ENCODE measurements at places on chromosomes 3 and 15. TPM values are rescaled to one million over a fixed set of nuclear protein-coding genes. Genes with fewer than 3 reads are reported as not detected.

GRCh38 chr3:185534511-185534910 lies 17.9 kb downstream of the LIPH start:
- DNase-seq = no peak

- no peak for DNase-seq
Measured at GRCh38 chr3:127106456-127106855, 86.5 kb upstream of the PRR23E start.

Gene PRR20G
- not detected for total RNA-seq

Gene DAPK2
- total RNA-seq = 0.87 TPM

DNA sequence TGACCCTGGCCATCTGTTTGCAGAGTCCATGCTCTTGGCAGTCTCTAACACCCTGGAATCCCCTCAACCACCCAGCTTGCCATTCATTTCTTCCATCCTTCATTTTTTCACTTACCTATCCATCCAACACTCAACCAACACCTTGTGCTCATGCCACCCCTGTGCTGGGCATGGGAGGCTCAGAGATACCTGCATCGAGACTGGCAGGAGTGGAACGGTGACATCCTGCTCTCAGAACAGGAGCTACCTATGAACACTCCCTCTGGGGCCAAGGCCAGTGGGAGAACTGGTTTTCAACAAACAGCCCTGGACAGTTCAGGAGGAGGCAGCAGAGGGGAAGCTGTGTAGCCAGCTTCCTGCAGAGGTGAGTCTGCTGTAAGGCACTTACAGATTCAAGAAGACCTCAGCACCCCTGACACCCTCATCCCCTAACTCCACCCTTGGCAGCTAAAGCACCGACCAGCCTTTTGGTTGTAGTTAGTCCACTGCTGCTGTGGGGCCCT lies 19.5 kb upstream of the ATP2B2 start:
- no peak for DNase-seq

DNA sequence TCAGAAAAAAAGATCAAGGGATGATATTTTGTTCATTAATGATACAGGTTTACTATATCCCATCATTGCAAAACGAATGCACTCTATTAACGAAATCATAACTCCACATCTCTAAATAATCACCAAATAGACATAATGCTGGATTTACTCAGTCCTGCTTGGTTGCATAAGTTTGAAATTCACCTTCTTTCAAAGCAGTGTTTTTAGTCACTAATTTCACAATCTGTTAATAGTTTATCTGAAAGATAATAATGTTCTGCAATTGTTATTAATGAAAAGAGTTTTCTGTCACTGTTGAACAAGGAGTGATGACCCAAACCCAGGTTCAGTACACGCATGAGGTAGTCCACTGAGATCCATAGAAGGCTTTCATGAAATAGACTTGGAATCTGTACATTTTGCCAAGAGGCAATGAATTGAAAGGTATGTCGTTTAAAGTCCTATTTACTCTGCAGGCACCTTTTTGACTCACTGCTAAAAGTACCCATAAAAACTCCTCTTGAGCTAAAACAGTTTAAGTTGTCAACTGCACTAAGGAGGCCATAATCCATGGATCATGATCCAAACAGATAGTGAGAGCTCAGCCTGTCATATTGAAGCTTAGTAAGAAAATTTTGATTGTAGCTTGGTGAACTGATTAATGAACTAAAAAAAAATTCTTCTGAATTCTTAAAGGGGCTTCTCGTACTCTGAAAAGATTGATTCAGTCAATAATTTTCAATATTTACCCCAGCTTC lies 75.6 kb upstream of the MBNL1 start:
- no peak for DNase-seq

Gene SUSD5
- not detected for total RNA-seq

DNA sequence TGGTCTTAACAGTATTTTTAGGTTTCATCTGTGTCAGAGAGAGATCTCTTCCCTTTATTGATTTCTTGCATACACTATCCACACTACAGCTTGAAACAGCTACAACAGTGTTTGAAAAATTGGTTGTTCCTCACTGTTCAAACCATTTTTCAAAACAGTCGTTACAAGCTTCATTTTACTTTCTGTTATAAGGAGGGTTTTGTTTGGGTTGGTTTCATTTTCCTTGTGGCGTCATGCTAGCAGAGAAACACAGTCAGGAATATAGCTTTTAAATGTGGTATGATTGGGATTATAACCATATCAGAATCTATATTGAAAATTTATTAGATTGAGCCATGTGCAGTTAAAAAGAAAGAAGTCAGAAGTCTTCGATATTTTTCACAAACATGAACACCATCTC lies 400.6 kb downstream of the ZBTB20 start:
- DNase-seq = no peak

GRCh38 chr3:31696815-31697548 lies 164.3 kb downstream of the STT3B start:
- DNase-seq = no peak

DNA sequence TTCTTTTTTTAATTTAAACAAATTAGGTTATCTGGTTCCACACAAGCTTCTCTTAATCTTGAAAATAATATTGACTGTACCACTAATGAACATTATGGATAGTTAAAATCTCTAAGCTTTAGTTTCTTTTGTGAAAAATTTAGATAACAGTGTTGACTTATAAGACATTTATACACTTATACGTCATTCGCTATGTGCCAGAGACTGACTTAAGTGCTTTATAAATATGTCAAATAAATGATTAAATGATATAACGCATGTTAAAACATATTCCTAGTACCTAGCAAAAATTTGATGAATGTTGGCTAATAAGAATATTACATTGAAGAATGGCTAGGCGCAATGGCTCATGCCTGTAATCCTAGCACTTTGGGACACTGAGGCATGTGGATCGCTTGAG lies 96.3 kb downstream of the PCCB start:
- no peak for DNase-seq

DNA sequence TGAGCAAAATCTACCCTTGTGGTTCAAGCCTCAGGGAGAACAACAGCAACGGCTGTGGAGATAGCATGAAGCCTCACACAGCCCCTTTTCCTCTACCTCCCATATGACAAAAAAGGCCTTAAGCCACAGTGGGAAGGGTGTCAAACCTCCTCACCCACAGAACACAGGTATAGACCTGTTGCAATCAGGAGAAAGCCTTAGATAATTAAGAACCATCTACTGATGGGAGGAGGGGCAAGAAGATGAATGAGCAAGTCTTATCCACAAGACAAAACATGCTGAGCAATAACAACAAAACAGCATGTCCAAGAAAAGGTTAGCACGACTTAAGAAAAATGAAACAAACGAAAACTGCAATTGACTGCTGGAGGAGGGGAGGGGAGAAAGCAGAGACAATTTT lies 272.9 kb upstream of the BCHE start:
- DNase-seq = no peak

Gene SLC28A2
- not detected for total RNA-seq

DNA sequence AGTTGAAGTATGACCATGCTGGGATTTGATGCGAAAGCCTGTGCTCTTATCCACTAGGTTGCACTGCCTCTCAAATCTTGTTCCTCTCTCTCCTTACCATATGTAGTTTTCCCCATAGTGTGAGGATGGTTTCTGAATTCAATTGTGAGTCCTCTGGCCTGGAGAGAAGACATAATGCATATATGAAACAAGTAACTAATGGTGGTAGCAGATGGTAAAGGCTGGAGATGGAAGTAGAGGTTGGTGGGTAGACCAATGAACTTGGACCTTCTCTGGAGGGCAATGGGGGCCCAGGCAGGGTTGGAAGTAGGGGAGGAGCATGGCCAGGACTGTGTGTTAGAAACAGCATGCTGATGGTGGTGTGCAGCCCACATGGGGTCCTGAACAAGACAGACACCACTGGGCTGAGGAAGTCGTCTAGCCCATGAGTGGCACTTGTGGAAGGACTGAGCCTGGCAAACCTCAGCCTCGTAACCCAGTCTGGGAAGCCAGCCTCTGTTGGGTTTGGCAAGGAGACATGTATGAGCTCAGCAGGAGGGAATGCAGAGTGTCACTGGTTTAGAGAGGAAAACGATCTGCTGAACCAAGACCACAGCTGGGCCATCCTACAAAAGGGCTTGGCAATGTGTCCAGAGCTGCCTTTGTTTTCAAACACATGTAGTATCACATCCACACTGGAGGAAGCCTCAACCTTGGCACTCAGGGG lies 18.5 kb upstream of the LMCD1 start:
- DNase-seq = no peak

DNA sequence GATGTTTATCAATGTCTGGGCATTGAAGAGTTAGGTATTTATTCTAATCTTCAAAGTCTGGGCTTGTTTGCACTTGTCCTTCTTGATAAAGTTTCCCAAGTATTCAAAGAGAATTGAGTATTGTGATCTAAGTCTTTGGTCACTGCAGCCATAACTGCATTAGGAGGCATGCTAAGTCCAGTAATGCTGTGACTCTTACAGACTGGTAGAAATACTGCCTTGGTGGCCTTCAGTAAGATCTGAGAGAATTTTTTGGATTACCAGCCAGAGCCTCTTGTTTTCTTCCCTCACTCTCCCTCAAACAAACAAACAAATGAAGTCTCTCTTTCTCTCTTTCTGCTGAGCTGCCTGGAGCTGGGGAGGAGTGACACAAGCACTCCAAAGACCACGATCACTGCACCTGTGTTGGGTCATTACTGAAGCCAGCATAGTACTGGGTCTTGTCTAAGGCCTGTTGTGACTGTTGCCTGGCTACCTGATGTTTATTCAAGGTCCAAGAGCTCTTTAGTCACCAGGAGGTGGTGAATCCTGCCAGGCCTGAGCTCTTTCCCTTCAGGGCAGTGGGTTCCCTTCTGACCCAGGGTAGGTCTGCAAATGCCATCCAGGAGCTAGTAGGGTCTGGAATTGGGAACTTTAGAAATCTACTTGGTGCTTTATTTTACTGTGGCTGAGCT lies 14.8 kb upstream of the RBP2 start:
- DNase-seq = no peak

DNA sequence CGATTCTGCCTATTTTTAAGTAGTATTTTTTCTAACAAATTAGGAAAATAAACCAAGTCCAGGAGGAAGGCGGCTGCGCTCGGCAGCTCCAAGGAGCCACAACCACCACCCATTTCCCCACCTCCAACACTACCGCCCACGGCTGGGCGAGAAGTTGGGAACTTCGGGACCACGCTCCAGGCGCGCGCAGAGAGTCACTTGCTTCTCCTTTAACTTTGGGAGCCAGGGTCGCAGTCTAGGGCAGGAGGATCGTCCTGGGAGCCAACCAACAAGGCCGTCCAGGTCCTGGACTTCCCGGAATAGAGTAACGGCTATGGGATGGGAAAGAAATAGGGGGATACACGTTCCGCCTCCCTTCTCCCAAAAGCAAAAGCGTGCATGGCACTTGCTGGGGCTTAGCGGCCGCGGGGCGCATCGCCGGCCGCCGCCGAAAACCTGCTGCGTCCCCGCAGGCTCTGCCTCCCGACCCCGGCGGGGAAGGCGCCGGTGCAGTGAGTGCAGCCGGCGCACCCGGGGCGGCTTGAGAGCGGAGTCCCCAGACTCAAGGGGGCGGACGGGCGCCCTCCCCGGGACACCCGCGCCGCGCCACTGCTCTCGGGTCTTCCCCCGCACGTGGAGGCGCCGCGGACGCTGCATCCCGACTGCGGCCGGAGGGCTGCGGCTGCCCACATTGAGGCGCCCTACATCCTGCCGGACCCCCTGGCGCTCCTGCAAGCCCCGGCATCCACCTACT lies 699 bp downstream of the MEGF11 start:
- DNase-seq = peak; percentile 27

GRCh38 chr3:196775938-196776337 lies 36.3 kb downstream of the PAK2 start:
- DNase-seq = no peak

DNA sequence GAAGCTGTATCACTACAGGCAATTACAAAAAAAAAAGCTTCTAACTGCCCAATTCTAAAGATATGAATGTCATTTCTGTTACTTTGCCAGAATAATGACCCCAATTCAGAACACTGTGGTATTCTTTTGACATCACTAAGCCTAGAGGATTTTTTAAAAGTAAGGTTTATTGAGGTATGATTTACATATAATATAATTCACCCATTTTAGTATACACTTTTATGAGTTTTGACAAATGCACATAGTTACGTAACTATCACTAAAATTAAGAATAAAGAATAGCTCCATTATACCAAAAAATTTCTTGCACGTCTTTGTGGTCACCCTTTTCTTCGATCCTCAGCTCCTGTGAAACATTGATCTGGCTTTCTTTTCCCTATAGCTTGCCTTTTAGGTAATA lies 74.0 kb upstream of the PLSCR5 start:
- no peak for DNase-seq

DNA sequence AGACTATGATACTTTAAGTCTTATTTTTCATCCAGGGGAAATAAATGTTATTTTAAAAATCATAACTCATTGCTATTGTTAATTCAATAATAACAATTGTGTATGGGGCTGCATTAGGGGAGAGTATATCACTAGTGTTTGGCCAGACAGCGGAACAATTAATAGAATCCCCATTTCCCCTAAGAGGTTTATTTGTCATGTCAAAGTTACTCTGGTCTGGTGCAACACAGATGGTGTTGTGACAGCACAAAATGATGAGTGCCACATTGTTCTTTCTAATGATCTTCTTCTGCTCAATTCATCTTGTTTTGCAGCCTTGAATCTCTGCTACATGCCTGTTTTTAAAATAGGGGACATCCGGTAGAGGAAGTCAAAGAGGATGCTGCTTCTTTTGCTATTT lies 351.6 kb downstream of the NSUN3 start:
- no peak for DNase-seq

Measured in activated CD4-positive, alpha-beta memory T cell treated with anti-CD3 and anti-CD28 coated beads for 36 hours (primary cell).